ENCODE measurements at places on chromosomes 4 and X. TPM values are rescaled to one million over a fixed set of nuclear protein-coding genes. Genes with fewer than 3 reads are reported as not detected.

XKRX gene
- 0.04 TPM for total RNA-seq

LGI2 gene
- total RNA-seq: 2.6 TPM

PDGFRA gene
- total RNA-seq: 100 TPM

DNA sequence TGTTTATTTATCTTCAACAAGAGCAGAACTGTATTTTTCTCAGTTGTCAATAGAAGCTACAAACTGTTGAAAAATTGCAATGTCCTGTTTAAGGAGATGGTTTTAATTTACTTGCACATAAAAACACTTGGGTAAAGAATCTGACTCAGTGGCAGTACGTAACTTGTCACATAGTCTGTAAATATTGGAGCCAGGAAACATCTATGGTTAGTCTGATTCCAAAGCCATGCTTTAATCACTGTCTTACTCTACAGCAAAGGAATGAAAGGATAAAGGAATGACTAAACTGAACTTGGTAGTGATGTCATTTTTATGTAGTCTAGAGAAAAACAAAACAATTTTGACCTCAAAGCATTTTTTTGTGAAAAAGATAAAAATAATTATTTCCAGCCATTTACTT lies 537.2 kb downstream of the STIM2 start:
- no peaks in the 10 kb centered on the region for H3K4me1 ChIP-seq
- H3K27ac ChIP-seq: peak overlapping the region; percentile 88
- H3K27me3 ChIP-seq: no peaks in the 10 kb centered on the region
- no peak overlapping the region for H3K4me3 ChIP-seq
- peak; percentile 82 for DNase-seq

DNA sequence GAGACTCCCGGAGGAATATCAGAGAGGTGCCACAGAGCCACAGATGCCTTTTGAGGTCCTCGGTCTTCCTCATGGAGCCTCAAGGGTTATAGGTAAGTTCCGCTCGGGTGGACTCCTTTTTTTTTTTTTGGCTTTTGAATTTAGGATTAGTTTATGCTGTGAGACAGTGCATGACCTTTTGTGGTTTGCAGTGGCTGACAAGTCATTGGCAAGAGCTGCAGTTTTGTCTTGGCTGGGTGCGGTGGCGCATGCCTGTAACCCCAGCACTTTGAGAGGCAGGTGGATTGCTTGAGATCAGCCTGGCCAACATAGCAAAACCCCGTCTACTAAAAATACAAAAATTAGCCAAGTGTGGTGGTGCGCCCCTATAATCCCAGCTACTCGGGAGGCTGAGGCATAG lies 4.5 kb upstream of the GRSF1 start:
- no peak overlapping the region for H3K27ac ChIP-seq
- H3K4me3 ChIP-seq: no peak overlapping the region
- DNase-seq: no peak
- no peaks in the 10 kb centered on the region for H3K27me3 ChIP-seq

DNA sequence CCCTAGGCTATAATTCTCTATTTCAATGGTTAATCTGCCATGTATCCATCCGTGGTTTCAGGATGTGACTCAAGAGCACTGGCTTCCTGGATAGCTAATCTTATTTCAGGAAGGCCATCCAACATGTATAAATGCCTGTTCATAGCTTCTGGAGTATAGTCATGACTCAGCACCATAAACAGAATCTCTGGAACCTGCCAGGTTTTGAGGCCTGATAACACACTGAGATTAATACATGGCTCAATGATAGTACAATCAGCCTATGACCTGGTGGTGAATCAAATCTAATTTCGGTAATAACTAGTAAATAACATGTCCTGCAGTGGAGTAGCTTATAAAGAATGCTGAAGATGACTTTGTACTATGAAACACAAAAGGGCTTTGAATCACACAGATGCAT lies 5.7 kb upstream of the IL13RA2 start:
- DNase-seq: peak; percentile 17
- H3K27me3 ChIP-seq: peaks cover 6% of the 10 kb centered on the region
- H3K27ac ChIP-seq: no peak overlapping the region

DNA sequence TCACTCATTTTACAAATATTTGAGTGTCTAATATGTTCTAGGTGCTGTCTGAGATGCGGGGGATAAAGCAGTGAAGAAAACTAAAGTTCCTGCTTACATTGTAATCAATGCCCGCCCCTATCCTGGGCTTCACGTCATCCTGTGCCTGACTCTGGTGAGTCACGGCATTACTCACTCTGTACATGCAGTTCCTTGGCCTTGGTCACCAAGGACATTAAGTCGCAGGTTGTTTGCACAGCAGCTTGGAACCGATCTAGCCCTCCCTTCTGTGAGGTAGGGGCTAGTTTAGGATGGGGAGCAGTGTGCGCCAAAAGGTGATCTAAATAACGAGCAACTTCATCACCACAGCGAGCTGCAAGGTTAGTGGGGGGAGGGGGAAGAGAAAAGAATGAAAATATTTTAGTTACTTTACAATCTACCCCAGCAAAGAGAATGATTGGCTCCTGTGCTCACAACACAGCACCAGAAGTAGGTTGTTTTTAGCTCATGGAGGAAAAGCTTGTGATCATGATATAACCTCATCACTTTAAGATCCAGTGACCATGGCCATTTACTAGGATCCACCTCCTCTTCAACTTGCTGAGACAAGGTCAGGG lies 48.0 kb upstream of the HDAC8 start:
- DNase-seq: no peak
- H3K4me1 ChIP-seq: no peaks in the 10 kb centered on the region
- H3K27me3 ChIP-seq: peaks cover 7% of the 10 kb centered on the region
- peaks cover 4% of the 10 kb centered on the region for H3K36me3 ChIP-seq

- H3K27ac ChIP-seq: peak overlapping the region; percentile 92
- peaks cover 47% of the 10 kb centered on the region for H3K4me1 ChIP-seq
- peak; percentile 71 for DNase-seq
- H3K27me3 ChIP-seq: no peaks in the 10 kb centered on the region
Measured at GRCh38 chr4:76197971-76198410, 15.6 kb downstream of the SCARB2 start.
